Skin of body (tissue), 3 donors: ENCODE measurements at places on chromosomes 1 and 21. TPM values are rescaled to one million over a fixed set of nuclear protein-coding genes. Genes with fewer than 3 reads are reported as not detected.
A peak's percentile ranks its signal among the peaks of the same experiment; 100 is the strongest.

GRCh38 chr21:45075596-45076244, 1.3 kb downstream of the ADARB1 start:
- no peak for DNase-seq

GRCh38 chr1:183164340-183164739, 21.7 kb upstream of the LAMC2 start:
- DNase-seq, result no peak

DNA sequence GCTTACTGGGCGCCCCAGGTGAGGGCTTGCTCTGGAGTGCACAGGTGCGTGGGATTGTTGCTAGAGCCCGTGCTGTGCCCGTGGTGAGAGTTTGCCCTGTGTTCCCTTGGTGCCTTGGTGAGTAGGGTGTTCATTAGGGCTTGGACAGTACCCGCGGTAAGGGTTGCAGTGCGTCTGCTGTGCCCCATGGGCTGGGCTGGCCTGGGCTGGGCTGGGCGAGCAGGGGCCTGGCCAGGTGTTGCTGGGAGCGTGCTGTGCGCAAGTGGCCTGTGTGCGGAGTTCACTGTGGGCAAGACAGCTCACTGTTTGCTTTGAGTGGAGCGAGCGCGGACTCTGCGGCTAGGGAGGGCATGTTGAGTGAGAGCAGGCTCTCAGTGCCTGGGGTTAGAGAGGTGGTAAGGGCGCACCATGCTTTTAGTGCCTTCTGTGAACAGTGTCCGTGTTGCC, 725 bp downstream of the CR1L start:
- DNase-seq, result no peak

DNA sequence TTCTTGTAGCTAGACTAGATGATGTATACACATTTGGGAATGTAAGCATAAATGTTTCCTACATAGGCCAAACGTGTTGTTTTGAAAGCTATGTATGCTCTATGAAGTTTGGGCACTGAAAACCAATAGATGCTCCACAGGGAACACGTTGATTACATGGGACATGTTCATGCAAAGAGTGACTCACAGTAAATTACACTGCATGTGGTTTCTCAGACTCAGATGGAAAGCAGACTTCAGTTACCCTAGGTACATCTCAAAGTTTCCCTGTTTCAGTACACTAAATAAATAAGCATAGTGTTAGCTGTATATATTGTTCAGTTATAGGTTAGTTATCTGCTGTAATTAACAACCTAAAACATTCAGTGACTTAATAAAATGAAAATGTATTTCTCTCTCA, 301.9 kb upstream of the RUNX1 start:
- no peak for DNase-seq

DNA sequence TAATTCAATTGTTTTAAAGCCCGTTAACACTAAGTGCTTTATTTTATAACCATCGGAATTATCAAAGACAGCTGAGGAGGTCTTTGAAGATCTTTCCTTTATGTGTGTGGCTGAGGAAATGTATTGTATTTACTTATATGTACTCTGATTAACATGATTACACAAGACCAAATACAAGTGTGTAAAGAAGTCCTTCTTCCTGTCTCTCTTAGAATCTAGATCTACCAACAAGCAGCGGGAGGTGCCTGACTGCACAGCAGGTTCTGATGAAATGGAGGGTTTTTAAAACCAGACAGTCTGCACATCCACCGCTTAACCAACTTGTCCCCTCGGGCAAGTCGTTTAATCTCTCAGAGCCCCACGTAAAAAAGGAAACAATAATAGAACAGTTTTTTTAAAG, 240.5 kb upstream of the MAP1LC3C start:
- DNase-seq, result no peak

- no peak for DNase-seq
Measured at GRCh38 chr21:33064623-33065390, 5.1 kb upstream of the OLIG1 start.

The TPTE gene
- total RNA-seq, result not detected

- DNase-seq, result peak; percentile 52
Measured at GRCh38 chr1:219153723-219154122, 20.0 kb upstream of the LYPLAL1 start.

The OLFML2B gene
- total RNA-seq, result 25.3 TPM

The RAVER2 gene
- total RNA-seq, result 17.5 TPM

The GJB4 gene
- 4.7 TPM for total RNA-seq

The CYP4B1 gene
- 7.4 TPM for total RNA-seq

GRCh38 chr21:45379901-45380330, 25.0 kb upstream of the COL18A1 start:
- DNase-seq, result no peak

GRCh38 chr1:23904748-23905357, 8.3 kb downstream of the CNR2 start:
- DNase-seq, result no peak

GRCh38 chr1:228405200-228405978, 1.2 kb downstream of the TRIM11 start:
- DNase-seq, result no peak

The TMPRSS15 gene
- total RNA-seq, result 0.10 TPM

DNA sequence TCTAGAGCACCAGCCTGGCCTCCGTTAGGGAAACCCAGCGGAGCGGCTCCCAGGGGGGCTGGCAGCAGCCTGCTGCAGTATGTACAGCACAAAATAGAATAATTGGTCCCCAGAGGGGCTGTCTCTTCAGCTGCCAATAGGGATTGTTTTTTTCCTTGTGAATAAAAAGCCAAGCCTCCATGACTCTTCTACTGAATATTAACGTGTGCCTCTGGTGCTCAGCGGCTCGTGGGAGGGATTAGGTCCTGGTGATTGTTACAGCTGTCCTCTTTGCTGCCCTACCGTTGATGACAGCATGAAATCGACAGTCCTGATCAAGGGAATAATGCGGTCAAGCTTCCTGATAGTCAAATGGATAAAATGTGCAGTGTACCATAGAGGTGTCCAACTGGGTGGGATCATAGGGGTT, 190.7 kb upstream of the RUNX1 start:
- peak; percentile 28 for DNase-seq

DNA sequence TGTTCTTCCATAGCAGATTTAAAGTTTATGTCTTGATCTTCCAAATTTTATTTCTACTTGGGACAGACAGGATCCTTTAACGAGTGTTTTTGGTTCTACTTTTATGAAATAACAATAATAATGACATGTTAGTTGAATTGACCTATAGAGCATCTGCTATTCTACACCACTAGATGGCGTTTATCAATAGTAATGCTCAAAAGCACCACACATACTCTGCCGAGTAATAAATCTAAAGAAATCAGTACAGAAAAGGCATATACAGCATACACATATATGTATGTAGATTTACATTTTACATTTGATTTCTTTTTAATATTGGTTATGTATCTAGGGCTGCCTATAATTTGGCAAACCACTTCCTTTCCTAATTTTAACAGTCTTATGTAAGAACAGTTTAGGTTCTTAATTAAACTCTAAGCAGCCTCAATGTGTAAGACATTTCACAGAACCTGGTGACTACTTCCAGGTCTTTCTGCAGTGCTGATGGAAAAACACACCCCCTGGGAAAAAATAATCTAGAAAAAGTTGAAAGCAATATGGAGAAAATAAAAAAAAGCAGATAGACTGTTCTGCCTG, 5.9 kb upstream of the SIPA1L2 start:
- DNase-seq, result peak; percentile 65

The LCE4A gene
- total RNA-seq, result not detected

DNA sequence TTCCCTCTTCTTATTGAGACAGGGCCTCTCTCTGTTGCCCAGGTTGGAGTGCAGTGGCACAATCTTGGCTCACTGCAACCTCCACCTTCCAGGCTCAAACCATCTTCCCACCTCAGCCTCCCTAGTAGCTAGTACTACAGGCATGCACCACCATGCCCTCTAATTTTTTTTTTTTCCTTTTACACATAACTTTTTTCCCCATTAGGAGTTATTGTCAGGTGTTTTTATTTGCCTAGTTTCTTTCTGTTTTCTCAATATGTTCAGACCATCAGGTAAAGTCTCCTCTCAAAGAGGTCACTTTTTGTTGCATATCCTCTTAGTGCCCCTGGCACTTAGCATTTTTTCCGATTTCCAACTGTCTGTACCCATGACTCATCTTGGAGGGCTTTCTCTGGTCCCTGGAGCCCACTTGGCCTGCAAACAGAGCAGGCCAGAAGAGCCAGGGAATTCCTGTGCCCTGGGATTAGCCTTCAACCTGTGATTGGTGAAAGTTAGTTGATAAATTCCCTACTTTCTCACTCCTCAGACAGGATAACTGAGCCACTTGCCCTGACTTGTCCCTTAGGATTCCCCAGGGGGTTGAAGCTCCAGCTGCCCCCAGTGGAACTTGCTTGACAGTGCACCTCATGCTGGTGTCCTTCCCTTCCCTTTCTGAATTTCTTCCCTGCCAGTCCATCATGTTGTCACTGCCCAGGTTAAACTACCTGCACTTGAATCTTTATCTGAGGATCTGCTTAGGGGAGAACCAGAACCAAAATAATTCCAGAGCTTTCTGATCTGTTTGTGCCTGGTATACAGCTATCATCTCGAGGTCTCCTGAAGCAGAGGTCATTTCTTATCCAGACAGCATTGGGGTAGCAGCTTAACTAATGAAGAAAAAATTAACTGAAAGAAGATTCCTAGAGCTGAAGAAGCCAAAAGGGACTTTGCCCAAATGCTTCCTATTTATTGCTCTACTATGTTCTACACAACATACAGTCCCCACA, 2.4 kb downstream of the NTPCR start:
- no peak for DNase-seq

The CD1B gene
- total RNA-seq, result not detected

- DNase-seq, result no peak
Measured at GRCh38 chr1:183069562-183070216, 46.5 kb downstream of the LAMC1 start.

The C1orf141 gene
- total RNA-seq, result not detected
